ENCODE measurements at places on chromosomes 4 and X.
A peak's percentile ranks its signal among the peaks of the same experiment; 100 is the strongest.

DNA sequence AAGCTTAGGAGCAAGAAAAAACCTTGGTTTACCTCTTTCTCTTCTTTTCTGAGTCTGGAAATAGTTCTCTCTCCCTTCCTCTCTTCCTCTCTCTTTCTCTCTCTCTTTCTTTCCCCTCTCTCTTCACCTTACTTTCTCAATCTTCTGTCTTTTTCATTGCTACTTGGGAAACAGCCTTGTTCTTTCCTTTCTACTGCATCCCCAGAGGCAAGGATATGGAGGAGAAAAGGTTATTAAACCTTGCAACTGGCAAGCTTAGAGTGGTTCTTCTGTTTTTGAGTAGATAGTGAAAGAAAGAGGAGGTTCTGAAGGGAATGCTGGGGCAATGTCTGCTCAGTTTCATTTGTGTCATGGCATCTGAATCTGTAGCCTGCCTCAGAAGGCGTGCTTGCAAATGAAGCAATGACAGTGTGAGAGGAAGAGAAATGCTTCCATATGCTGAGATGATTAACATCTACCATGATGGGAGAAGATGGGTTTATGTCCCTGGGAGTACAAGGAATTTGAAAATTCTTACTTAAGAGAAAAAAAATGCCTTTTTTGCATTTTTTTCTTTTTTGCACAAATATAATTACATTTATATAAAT, 190.6 kb downstream of the CEP135 start:
- no peak for DNase-seq

DNA sequence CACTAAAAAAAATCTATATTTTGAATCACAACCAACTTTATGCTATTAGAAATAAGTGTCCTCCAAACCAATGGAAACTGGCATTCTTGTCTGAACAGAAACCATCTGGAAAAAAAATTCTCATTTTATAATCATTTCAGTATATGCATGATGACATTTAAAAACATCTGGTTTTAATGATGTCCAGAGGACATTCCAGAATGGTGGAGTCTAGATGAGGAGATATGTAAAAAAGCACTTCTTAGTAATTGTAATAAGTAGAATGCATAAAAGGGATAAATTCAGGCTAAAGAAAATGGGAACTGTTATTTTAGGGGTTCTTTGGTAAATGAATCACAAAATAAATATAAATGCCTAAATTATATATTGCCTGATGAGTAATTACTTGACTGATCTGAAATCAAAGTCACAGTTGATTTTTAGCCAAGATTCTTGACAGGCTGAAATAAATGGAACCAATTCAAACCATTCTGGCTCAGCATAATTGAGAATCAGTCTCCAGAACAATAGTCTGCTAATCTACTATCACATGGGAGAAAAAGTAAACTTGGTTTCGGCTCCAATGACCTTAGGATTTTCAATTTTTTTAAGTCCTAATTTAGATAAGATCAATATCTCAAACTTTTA, 636.6 kb downstream of the FAT4 start:
- no peak for DNase-seq

DNA sequence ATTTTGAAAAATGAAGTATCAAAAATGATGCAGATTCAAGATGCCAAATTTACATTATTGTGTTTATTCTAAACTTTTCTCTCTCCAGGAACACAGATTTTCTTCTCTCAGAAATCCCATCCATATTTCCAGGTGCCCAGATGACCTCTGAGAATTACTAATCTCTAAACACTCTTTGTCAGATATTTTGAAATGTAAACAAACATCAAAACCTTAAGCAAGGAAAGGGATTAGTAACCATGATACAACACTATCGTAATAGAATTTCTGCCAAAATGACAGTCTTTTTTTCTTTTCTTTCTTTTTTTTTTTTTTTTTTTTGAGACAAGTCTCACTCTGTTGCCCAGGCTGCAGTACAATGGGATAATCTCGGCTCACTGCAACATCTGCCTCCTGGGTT, 76.7 kb downstream of the PDS5A start:
- DNase-seq = no peak

GRCh38 chrX:11619441-11619840, 46.3 kb downstream of the ARHGAP6 start:
- no peak for DNase-seq

DNA sequence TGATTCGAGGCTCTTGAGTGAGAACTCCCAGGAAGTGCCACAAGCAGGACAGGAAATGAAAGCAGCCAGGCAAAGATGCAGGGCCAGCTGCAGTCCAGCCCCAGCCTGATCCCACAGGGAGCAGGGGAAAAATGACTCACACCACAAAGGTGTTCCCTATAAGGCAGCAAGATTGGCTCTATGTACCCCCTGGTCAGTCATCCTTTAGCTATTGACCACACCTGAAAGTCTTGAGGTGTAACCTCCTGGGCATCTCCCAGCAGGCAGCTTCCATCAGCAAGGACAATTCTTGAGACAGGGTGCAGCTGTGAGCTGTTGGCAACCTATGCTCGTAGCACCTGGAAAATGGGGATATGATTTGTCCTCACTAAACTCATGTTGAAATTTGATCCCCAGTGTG, 27.9 kb upstream of the EXOC1L start:
- no peak for DNase-seq

- no peak for DNase-seq
These were observed 1.4 kb upstream of the MAGED1 start for GRCh38 chrX:51891821-51892551.

DNA sequence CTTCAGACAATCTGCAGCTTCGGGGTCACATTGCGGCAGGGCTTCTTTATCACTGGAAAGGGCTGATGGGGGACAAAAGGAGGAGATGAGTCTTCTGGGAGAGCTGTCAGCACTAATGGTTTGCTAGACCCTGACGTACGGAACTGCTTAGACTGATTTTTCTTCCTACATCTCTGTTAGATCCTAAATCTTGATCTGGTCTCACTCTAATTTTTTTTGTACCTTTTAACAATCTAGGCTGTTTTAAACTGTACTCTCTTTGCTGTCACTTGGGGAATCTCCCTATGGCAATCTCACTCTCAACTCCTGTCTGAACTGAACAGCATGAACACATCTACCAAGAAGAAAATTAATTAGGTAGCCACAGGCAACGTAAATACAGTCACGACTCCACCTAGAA, 120.1 kb downstream of the SNCA start:
- no peak for DNase-seq

DNA sequence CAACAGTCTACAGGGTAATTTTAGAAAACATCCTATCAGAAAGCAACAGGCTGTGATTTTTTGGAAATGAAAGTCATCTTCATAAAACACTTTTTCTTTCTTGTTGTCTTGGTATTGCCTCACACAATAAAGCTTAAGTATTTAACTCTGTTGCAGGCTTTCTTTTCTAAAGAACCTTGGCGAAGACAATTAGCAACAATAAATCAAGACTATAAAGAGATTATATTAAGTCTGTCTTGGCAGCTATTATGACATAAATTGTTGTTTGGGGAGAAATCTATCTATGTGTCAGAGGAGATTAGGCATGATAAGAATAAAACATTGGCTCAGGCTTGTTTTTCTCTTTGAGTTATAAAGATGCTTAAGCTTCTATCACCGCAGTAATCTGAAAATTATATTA, 1774.8 kb downstream of the ARAP2 start:
- DNase-seq = no peak

DNA sequence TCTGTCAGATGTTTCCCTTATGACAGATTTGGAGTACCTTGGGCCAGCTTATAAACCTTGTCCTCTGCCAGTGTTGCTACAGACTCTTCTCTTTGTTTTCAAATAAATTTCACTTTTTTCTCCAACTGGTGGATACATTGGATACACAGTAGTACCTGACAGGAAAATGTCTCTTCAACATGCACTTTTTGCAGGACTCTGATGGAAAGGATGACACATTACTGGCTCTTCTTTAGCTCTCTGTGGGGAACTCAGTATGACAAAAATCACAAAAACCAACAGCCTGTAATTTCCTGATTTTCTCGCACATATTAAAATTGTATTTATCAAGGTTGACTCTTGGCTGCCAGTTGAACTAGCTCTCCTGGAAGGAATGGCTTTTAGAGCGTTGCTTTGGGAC, 61.3 kb upstream of the GIMD1 start:
- no peak for DNase-seq

GRCh38 chr4:143336781-143337599, at the start of gene GAB1:
Gene GAB1, plus strand, starts transcription at chr4:143336876. Its CDS starts 313 bp downstream, at chr4:143337189.
- DNase-seq = no peak

- DNase-seq = no peak
These were observed 35.0 kb downstream of the CLDN2 start for GRCh38 chrX:106955004-106955772.

GRCh38 chr4:37690976-37691375, 4.8 kb upstream of the RELL1 start:
- no peak for DNase-seq

GRCh38 chrX:25009407-25009806, 6.4 kb downstream of the ARX start:
- no peak for DNase-seq

DNA sequence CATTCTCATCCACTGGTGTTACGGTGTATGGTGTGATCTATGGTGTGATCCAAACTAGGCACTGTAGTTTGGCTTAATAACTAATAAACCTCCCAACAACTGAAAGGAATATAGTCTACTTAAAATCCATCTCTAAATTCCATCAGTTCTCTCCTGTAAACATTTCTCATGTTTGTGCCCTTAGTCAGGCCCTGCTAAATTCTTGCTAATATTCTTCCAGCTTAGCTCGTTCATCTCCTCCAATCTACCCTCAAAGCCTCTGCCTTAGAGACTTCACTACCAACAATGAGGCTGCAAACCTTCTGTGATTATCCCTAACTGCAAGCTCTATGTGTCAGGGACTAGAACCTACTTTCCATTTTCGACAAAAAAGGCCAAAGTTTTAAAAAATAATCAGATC, 28.1 kb downstream of the ZAR1 start:
- DNase-seq = no peak

GRCh38 chr4:87363552-87363951, 27.4 kb downstream of the HSD17B11 start:
- DNase-seq = no peak

DNA sequence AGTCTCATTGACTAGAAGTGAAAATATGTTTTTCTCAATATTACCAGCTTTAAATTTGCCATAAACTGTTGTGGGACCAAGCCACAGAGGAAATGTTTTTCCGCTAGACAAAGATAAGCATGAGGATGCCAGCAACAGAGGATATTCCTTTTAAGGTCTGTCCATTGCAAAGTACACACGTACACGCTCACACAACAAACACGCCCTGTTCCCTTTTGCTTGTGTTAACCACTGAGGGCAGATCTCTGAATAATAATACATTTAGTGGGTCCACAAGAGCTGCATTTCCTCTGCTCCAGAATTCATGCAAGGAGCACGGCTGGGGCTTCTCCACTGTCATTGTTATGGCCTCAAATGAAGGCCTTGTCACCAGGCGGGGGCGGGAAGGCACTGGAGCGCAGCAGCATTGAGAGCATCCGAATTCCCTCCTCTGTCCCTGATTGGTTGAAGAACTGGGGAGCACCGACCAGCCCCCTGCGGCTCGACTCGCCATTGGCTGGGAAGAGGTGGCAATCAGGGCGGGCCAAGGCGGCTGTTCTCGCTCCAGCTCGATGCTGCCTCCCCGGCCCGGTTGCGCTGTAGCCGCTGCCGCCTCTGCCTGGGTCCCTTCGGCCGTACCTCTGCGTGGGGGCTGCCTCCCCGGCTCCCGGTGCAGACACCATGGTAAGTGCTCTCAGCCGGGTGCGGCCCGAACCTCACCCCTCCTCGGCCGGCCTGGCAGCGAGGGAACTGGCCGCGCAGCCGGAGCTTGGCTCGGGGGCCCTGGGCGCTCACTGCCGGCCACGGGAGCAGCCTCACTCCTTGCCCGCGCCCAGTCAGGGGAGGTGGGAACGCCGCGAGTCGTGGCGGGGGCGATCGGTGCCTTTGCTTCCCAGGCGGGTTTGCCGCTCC, at the start of gene GUCY1B1:
GUCY1B1 (plus strand) TSS at position 541 of the 891 bp plus-strand sequence; CDS start at position 661, 120 bp downstream.
- DNase-seq = peak; percentile 37

DNA sequence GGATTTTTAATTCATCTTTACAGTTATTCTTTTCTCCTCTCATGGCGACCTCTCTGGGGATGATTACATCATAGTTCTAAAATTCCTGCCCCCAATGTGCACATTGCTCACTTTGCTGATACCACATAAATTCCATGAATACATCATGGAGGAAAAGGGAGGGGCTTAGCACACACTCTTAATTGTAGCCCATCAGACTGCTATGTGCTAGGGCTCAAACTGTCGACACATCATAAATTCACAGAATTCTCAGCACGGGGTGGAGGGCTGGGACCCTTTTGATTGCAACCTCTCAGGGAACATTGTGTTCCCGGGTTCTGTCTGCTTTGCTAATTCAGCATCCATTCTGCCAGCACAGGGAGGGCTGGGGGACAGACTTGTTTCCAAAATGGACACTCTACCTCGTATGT, 592.9 kb downstream of the BCOR start:
- DNase-seq = no peak

GRCh38 chr4:7462509-7462971, 27.8 kb upstream of the PSAPL1 start:
- DNase-seq = no peak

DNA sequence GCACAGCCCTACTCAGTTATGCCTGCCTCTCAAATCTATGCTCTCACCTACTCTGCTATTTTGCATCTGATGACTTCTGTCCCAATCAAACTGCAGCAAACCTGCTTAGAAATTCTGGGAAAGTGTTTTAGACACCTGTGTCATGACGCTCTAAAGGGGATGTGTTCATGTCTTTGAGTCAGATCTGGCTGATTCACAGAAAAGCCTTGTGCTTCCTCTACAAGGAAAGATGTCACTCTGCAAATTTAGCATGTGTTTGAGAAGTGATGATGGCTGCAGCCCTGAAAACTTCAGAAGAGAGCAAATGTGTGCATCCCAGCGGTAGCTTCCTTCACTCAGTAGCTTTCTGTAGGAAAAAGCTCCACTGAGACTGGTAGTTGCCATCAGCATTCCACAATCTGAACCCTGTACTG, 235.4 kb downstream of the MGST2 start:
- no peak for DNase-seq

- DNase-seq = no peak
These were observed 459.7 kb downstream of the IL15 start for GRCh38 chr4:142095886-142096605.

- DNase-seq = no peak
These were observed 64.6 kb downstream of the CRLF2 start for GRCh38 chrX:1147611-1148515.

DNA sequence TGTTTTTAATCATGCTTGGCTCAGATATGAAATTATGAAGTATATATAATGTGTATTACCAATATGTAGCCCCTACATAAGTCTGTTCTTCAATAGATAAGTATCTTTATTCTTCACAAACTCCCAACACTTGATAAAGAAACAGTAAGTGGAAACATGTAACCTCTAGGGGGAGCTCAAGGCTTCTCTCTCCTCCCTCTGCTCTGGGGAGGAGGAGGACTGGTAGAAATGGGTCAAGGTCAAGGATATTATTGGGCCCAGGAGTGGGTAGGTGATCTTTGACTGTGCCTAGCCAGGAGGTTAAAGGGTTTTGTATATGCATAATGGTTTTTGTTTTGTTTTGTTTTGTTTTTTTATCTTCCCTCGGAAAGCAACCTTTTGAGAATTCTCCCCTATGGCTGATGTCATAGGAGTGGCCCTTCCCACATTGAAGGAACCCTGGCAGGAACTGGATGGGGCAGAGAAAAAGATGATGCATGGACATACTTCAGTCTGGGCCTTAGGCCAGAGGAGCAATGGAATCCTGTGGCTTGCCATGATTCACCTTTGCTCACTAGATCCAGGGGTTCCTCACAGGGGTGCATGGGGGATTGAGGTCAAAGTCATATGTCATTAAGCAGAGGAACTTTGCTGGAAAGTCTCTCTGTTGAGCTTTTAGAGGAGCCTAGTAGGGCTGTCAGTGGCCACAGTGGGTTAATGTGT, 460.3 kb downstream of the MID1IP1 start:
- DNase-seq = no peak

- no peak for DNase-seq
These were observed 57.5 kb upstream of the ZCCHC13 start for GRCh38 chrX:74246524-74246923.

- DNase-seq = no peak
These were observed 32.7 kb upstream of the MAGED1 start for GRCh38 chrX:51860679-51861078.
